Stimulated activated CD4-positive, alpha-beta T cell treated with anti-CD3 and anti-CD28 coated beads, Interleukin-12 subunit alpha, Interleukin-12 subunit beta, amount 100 ng/mL, for 4 hours (primary cell): ENCODE measurements at places on chromosomes 2 and 18.
A peak's percentile ranks its signal among the peaks of the same experiment; 100 is the strongest.

DNA sequence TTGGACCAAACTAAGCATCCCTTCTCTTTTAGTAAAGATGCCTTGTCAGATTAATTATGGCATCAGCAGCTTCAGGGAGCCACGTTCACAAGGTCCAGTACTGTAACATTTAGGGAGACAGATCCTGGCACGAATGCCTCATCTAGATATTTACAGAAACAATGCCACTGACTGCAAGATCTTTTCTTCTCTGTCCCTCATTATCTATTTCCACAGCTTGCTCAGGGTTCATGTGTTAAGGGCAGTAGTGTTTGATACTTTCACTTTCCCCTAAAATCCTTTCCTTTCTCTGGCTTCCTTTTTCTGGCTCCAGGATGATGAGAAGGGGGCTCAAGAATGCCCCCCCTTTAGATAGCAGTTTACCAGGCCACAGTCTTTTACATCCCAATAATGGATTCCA, 393.9 kb downstream of the BCL11A start:
- DNase-seq: no peak

DNA sequence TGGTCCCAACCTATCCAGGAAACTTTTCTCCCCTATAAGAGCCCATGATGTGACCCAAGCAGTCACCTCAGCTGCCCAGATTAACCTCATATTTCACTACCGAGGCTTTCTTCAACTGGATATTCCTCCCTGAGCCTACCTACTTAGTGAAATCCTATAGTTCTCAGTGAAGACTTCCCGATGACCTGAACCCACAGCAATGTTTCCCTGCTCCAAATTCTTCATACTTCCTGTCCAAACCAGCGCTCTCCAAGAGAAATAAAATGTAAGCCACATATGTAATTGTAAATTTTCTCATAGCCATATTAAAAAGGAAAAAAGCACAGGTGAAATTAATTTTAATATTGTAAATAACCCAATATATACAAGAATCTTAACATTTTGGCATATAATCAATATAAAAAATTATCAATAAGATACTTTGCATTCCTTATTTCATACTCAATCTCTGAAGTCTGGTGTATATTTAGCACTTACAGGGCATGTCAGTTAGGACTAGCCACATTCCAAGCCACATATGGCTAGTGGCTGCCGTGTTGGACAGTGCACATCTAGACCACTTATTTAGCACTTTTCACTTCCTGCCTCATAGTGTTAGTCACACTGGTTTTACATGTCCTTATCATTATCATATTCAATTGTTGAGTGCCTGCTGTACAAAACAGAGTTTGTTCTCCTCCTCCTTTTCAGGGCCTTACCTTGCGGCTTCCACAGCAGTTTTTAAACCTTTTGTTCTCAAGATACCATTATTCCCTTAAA, 1.9 kb upstream of the STAT4 start:
- no peak for DNase-seq

GRCh38 chr2:177344316-177344715, 48.3 kb upstream of the AGPS start:
- no peak for DNase-seq

GRCh38 chr2:143151111-143151752, 22.0 kb downstream of the ARHGAP15 start:
- no peak for DNase-seq

GRCh38 chr2:122319539-122320132, 564.2 kb downstream of the TSN start:
- DNase-seq: no peak

- DNase-seq: no peak
Observed at GRCh38 chr2:143611336-143611735, 482.1 kb downstream of the ARHGAP15 start.

DNA sequence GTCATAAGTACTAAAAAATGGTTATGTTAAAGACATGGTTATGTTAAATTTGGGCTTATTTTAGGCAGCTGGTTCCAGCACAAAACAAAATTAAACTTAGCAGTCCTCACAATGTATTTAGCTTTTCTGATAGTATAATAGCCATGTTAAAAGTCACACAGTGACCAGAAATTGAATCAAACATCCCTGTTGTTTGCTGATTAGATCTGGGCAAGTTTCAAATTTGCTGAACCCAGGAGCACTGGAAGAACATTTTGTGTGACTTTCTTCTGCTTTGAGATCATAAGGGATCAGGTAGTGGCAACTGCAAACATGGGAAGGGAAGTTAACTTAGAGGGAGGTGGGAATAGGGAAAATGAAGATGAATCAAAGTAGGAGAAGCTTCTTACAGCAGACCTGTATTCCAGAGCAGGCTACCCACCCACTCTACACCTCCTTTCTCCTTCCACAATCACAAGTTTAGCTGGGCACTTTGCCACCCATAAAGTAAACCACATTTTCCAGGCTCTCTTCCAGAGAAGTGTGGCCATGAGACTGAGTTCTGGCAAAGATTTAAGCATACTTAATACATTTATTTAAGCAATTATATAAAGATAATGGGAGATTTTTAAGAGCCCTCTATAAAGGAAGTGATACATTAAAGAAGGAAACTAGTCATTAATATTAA, 616.1 kb upstream of the LRATD1 start:
- DNase-seq: no peak

- DNase-seq: no peak
Observed at GRCh38 chr2:196758474-196759377, 40.8 kb downstream of the GTF3C3 start.

- DNase-seq: no peak
Observed at GRCh38 chr2:42312106-42312505, 48.9 kb downstream of the COX7A2L start.

GRCh38 chr2:72993933-72994280, 76.6 kb downstream of the EMX1 start:
- DNase-seq: no peak

- no peak for DNase-seq
Observed at GRCh38 chr2:149858901-149859634, 271.5 kb upstream of the MMADHC start.

- DNase-seq: no peak
Observed at GRCh38 chr2:109659396-109660045, 45.4 kb downstream of the SOWAHC start.

GRCh38 chr18:59783138-59783537, 85.9 kb upstream of the CCBE1 start:
- no peak for DNase-seq

DNA sequence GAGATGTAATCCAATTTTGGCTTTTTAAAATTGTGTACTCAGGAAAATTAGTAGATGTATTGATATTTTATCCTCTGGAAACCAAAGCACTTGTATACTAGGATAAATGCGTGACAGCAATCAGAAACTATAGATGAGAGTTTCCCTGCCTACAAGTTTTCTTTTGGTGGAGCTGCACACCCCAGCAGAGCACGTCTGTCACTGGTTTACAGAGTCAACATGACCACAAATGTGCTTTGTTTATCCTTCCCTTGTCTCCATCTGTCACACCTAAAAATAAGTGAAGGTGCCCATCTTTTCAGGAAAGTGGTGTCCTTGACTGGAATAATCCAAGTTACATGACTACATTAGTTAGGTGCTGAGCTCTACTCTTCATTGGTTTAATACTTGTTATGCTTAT, 210.4 kb upstream of the DSEL start:
- DNase-seq: no peak

DNA sequence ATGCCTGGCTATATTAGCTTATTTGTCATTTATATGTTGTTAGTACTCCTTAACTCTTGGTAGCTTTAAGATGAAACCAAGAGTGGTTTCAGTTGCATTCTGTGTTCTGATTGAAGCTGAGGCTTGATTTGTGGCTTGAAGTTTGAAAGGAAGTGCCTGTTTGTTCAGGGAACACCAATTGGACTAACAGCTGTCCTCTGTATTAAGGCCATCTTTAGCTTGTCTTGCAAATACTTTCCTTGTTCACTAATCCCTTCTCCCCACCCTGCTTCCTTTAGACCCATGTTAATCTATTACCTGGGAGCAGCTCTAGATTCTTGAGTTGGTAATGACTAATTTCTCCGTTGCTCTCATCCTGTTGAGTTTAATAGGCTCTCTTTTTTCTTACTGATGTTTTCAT, 13.4 kb downstream of the ITGA6 start:
- DNase-seq: no peak

DNA sequence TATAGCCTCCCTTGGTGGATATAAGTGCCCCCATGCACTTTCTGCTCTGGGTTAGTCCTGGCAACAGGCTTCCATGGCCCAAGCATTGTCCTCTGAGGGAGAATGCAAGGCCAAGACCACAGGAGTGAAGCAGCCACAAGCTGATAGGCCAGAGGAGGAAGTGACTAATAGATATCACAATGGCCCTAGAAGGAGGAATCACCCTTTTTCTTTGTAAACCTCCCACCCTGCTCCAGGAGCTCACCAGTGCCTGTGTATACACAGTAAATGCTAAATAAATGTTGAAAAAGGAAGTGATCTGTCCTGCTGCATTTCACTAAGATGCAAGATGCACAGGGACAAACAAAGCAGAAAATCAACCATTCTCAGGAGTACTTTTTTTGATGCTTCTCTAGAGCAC, 49.7 kb upstream of the ABCA12 start:
- DNase-seq: no peak

- DNase-seq: no peak
Observed at GRCh38 chr18:25061395-25061794, 290.6 kb downstream of the ZNF521 start.

DNA sequence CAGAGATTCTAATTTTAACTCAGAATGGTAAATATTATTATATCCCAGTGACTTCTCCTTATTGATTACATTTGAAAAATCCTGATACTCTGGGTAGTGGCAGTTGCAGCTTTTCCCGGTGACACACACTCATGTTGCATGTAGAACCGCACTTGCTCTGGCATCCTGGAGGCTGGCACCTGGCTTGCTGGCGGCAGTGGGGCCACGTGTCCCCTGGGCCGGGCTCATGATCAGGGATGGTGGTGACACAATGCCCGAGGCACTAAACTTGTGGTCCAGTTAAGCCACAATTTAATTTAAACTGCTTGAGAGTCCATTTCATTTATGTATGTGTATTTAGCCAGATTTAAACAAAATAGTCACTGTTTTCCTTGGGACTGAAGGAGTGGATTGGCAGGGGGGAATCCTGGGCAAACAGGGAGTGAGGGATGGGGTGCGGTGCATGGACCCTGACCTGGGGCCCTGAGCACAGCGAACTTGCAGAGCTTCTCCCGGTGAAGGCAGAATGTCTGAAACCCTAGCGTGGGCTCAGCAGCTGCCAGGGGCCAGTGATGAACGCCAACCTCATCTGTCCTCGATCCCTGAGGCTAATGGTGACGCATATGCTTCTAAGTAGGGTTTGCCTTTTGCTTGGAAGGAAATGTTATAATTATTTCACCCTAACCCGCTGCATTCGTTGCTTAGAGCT, 50.0 kb downstream of the KCNG2 start:
- no peak for DNase-seq

DNA sequence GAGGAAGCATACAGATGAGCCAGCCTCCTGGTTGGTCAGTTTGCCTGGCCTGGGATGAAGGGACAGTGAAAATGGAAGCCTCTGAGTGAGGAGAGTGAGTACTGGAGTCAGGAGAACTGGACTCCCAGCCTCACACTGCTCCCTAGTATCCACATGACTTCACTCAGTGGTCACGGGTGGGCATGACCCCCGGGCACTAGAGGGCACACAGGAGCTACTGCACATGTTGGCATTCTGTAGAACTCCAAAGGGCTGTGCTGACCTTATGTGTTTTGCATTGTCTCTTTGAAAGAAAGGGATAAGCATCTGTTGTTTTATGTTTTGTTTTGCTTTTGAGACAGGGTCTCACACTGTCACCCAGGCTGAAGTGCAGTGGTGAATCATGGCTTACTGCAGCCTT, 23.7 kb downstream of the NCAPH start:
- peak; percentile 32 for DNase-seq

- DNase-seq: no peak
Observed at GRCh38 chr2:236054621-236055305, 113.4 kb downstream of the GBX2 start.

DNA sequence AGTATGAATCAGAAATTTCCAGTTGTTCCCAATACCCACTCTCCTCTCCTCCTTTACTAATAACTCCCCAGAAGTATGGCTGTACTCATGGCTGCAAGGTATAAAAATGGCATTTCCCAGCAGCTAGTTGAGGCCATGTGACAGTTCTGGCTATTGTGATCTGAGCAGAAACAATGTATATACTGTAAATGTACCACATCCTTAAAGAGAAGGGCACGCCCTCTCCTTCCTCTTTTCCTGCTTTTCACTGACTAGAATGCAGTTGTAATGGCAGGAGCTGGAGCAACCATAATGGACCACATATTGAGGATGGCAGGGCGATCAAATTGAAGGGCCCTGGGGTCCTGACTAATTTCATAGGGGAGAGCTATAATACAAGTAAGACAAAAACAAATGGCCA, 211.2 kb downstream of the TNS1 start:
- no peak for DNase-seq

DNA sequence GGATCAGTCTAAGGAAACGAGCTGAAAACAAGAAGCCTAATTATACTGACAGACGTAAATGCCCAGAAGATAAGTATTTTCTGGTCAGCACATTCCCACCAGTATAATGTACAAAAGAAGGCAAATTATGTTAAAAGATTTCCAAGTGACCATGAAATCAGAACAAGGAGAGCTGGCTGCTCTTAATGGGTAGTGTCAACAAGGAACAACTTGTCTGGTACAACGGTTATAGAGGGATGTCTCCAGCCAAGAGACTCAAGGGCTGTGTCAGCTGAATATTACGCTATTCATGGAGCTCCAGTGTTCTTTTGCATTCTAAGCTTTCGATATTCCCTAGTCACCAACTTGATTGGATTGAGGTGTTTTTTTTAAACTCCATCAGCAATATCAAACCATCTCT, 8.6 kb upstream of the L3MBTL4 start:
- no peak for DNase-seq
